ENCODE measurements at places on chromosomes 1 and 21. TPM values are rescaled to one million over a fixed set of nuclear protein-coding genes. Genes with fewer than 3 reads are reported as not detected.

DNA sequence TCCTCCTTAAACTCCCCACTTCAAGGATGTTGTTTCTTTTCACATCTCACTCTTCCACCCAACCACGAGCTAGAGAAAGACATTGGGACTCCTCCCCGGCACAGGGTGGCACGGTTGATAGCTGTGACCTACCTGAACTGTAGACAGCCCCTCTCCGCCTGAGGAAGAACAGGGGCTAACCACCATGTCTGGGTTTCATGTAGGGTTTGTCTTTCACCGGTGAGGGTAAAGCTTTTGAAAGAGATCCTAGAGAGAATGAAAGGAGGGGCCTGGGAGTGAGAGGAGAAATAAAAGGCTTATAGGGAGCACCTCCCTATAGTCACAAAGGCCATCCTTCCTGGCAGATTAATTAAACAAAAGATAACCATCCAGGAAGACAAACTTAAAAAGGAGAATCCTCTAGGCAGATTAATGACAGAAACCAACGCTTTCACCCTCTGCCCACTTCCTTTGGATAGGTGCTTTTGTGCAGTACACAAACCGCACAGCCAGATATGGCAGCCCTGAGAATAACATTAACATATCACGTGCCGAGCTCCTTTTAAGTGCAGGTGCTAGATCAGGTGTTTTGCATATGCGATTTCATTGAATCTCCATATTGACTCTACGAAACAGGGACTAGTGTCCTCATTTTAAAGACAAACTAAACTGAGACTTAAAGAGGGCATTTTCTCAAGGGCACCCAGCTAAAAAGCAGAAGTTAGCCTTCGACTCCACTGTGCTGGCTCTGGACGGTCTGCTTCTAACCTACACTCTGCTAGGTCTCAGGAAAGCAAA, 178.1 kb upstream of the RUNX1 start:
- no peak for DNase-seq

- no peak for DNase-seq
Measured at GRCh38 chr1:189962181-189962580, 515.5 kb downstream of the BRINP3 start.

Gene KISS1
- total RNA-seq: not detected

Gene S1PR1
- 72.1 TPM for total RNA-seq
